ENCODE measurements at places on chromosomes 7 and 10.

GRCh38 chr7:134669845-134670373, 23.3 kb downstream of the BPGM start:
- DNase-seq, result no peak

DNA sequence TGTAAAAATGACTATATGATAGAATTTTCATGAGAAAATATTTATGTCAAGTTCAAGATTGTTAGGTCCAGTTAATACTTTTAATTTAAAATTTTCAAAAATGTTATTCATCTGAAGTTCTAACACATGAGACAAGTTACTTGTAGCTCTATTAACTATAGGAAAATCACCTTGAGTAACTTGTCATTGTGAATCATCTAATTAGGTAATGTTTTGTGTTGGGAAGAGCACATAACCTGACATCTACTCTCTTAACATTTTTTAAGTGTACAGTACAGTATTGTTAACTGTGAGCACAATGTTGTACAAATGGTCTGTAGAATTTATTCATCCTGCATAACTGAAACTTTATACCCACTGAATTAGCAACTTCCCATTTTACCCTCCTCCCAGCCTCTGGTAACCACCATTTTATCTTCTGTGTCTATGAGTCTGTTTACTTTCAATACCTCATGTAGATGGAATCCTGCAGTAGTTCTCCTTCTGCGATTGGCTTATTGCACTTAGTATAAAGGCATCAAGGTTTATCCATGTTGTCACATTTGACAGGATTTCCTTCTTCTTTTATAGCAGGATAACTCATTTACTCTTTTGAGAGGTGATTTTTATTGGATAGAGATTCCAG, 54.6 kb downstream of the ARL4A start:
- DNase-seq, result no peak

GRCh38 chr7:12941512-12941911, 254.1 kb downstream of the ARL4A start:
- DNase-seq, result no peak

GRCh38 chr7:143518521-143518920, 40.8 kb downstream of the TAS2R41 start:
- no peak for DNase-seq

GRCh38 chr10:70106958-70107791, 25.4 kb downstream of the AIFM2 start:
- peak; percentile 70 for DNase-seq

GRCh38 chr10:101321073-101321472, 32.9 kb upstream of the BTRC start:
- peak; percentile 94 for DNase-seq

DNA sequence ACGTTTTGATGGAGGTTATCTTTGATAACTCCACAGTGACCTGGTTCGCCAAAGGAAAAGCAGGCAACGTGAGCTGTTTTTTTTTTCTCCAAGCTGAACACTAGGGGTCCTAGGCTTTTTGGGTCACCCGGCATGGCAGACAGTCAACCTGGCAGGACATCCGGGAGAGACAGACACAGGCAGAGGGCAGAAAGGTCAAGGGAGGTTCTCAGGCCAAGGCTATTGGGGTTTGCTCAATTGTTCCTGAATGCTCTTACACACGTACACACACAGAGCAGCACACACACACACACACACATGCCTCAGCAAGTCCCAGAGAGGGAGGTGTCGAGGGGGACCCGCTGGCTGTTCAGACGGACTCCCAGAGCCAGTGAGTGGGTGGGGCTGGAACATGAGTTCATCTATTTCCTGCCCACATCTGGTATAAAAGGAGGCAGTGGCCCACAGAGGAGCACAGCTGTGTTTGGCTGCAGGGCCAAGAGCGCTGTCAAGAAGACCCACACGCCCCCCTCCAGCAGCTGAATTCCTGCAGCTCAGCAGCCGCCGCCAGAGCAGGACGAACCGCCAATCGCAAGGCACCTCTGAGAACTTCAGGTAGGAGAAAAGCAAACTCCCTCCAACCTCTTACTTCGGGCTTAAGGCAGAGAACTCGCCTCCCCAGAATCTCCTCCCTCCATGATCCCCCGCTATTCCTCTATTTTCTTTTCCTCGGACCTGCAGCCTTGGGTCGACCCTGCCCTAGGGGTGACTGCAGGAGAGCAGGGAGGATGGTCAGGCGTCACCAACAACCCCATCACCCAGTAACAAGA, at the start of gene SERPINE1:
SERPINE1 (plus strand) TSS at position 454 of the 809 bp plus-strand sequence. CDS start 1,290 bp downstream, outside the sequence.
- no peak for DNase-seq

- peak; percentile 33 for DNase-seq
These were observed 219.6 kb downstream of the ARHGAP12 start for GRCh38 chr10:31709028-31709427.

DNA sequence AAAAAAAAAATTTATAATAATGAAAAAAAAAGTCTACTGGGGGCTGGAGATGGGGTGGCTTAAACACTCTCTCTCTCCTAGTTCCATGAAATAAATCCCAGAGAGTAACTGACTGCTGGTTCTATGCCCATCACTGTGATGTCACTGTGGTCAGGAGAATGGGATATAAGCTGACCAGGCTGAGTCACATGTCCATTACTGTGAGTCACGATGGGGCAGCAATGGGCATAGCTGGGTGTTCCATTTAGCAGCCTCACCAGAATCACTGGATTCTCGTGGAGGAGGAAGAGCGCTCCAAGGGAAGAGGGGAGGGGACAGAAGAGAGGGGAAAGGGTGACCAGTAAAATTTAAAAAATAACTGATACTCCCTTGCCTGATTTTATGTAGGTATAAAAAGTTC, 37.1 kb downstream of the MASTL start:
- no peak for DNase-seq

DNA sequence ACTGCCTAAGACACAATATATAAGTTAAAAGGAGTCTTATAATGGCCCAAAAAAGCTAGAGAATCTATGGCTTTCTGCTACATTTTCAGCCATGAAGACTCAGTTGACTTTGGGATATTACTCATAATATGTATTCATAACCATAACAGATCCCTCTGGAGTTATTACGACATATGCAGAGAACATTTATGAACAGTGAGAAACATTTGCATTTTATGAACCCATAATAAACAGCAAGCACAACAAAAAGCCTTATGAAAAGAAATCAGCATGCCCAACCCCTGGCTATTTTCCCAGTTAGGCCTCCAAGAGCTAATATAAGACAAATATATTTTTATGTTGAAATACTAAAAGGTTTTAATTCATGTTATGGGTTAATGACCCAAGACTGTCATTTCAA, 52.4 kb downstream of the ARMH3 start:
- DNase-seq, result no peak

DNA sequence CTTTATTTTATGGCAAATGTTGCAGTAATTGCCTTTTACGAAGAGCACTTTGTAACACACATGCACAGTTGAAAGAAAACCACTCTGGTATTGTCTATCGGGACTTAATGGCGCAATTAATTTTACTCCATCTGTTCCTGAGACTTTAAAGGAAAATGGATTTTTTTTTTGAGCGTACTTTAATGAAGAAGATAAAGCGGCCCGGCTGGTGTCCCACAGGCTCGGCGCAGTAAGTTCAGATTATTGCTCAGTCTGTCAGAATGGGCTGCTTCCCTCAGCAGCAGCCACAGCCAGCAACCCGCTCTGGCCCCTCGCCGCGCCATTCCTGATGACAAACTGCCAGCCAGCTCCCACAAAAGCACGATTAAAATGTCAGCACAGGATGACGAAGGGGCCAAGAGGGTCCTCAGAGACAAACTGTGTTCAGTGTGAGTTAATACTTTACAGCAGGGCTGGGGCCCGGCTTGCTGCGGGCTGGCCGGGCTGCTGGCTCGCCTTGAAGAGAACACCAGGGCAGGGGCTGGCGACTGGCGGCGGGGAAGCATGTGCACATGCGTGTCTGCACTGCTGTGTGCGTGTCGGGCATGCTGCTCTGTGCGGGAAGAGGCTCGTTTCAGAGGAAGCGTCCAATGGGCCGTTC, 501.0 kb upstream of the GALNT17 start:
- DNase-seq, result peak; percentile 44

DNA sequence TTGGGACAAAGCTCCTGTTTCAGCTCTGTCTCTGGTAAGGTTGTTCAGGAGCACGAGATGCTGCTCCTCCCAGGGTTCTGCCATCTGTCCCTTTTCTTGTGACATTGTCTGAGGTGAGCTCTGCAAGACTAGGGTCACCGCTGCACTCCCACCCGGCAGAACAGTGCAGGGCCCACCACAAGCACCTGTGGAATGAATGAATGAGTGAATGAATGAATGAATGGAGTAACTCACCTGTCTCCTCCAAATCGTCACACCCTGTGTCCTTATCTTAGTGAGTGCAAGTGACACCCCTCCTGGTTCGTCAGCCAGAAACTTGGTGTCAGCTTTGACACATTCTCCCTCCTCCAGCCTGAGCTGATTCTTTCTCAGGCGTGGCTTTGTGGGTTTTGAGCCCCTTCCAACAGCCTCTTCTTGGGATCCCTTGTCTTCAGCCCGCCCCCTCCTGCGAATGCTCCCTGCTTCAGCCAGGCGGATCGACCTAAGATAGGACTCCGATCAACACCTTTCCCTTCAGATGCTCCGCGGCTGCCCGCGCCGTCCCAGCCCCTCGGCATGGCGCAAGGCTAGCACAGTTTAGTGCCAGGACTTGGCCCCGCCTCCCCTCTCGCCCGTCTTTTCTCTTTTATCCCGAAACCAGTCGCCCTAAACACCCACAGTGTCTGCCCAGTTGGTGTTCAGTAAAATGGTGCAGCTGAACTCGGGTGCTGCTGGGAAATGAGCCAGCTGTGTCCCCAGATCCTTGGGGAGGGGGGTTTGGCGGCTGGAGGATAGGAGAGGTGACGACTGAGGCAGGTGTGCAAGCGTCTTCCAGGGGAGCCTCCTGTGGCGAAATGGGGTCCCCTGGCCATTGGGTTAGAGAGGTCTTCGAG, 89.3 kb downstream of the BEND7 start:
- DNase-seq, result peak; percentile 5

GRCh38 chr10:26997610-26998009, 102.7 kb downstream of the ANKRD26 start:
- DNase-seq, result no peak

DNA sequence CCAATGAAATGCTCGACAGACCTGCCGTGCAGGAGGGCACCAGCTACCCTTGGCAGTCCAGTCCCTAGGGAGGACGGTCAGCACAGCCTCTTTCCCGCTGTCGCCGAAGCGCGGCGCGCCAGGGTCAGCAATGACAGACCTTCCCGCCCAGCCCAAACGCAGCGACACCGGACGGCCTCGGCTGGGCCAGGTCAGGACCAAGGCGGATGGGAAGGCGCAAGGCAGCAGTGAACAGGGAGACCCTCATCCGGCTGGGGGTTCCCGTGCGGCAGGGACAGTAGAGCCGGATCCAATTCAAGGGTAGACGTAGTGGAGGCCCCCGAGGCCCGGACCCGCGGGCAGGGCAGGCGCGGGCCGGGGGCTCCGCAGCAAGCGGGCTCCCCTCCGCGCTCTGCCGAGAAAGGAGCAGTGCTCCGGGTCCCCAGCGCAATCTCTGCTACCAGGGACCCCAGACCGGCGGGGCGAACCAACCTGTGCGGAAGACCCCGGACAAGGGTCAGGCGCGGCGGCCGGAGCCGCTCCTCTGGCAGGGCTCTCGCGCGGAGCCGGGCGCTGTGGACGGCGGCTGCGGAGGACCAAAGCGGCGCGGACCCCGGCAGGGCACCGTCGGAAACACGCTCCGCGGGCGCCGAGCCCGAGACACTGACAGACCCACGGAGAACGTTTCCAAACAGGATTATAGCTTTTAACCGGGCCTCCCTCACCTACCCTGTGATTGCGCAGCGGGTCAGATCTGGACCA, at the start of gene SEC31B:
SEC31B (minus strand) TSS at position 551 of the 741 bp plus-strand sequence. CDS start 2,909 bp downstream, outside the sequence.
- DNase-seq, result peak; percentile 71

- no peak for DNase-seq
These were observed 7.6 kb upstream of the ERVW-1 start for GRCh38 chr7:92485267-92485892.

- no peak for DNase-seq
These were observed 473 bp upstream of the ZNF32 start for GRCh38 chr10:43649185-43649523.

- no peak for DNase-seq
These were observed 48.7 kb upstream of the FXYD4 start for GRCh38 chr10:43322769-43323168.

- no peak for DNase-seq
These were observed 11.4 kb upstream of the TMEM26 start for GRCh38 chr10:61464461-61465170.

- no peak for DNase-seq
These were observed 22.9 kb downstream of the PON3 start for GRCh38 chr7:95373323-95373722.

DNA sequence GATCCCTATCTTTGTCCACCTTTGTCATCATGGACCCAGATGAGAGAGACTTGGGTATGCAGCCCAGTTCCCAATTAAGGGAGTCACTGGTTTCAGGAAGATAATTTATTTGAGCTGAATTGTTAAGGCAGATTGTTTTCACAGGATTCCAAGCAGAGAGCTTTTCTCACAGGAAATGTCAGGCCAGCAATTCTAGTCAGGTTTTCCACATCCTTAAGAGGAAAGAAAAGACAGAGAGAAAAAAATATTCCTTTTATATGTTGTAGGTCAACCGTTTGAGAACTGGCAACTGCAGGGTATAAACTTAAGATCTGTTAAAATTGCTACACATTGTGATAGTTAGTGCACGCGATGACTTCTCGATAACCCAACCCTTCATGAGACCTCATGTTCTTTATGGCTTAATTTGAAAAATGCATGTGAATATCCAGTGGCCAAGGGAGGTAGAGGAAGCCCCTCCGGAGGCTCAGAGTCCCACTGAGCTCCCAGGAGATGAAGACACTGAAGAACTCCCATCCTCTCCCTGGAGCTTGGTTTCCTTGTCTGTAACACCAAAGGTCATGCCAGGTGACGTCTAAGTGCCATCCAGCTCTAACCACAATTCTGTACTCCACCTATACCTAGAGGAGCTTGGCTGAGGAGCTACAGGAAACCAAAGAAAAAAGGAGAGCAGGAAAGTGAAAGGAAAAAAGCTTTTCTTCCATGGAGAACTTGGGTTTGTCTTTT, 45.6 kb downstream of the MINDY4 start:
- no peak for DNase-seq

- no peak for DNase-seq
These were observed 48.1 kb upstream of the ZEB1 start for GRCh38 chr10:31270954-31271353.

- DNase-seq, result no peak
These were observed 66.7 kb downstream of the HHEX start for GRCh38 chr10:92756201-92757065.

GRCh38 chr7:137634356-137634755, 212.4 kb downstream of the DGKI start:
- no peak for DNase-seq

DNA sequence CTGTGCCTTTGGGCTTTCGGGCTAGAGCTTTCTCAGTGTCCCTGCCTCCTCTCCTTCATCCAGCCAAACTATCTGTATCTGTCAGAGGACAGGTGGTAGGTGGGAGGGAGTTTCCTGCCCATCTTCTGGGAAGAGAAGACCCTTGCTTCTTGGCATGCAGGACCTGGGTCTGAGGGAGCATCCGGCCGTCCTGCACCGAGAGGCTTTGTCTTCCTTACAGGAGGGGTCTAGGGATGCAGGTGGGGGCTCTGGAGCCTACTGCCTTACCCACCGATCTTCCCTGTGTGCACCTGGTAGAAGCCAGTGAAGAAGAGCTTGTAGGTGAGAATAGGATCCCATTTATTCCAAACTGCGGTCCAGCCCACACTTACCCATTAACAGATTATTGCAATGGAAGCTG, 5.8 kb upstream of the KLF6 start:
- no peak for DNase-seq

- no peak for DNase-seq
These were observed 7.8 kb upstream of the UBE2D1 start for GRCh38 chr10:58326967-58327381.

GRCh38 chr10:99536338-99537085, 3.8 kb downstream of the NKX2-3 start:
- no peak for DNase-seq

All from WERI-Rb-1 (cell line).